ENCODE measurements at places on chromosomes 13 and 19. TPM values are rescaled to one million over a fixed set of nuclear protein-coding genes. Genes with fewer than 3 reads are reported as not detected.

DNA sequence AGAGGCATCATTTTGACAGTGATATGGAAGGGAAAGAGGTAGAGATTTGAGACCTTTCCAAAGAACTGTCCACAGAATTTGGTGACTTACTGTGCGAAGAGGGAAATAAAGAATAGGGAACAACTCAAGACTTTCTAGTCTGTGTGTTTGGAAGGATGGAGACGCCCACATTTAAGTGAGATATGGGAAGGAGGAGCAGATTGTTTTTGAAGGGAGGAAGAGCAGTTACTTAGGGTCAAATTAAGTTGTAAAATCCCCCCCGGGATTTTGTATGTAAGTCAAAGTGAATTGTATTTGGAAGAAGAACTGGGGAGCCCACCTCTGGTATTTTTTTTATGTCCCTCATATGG is 1.2 kb downstream of the USPL1 start:
- no peak for DNase-seq

GRCh38 chr13:22080832-22081231 is 410.0 kb downstream of the FGF9 start:
- DNase-seq, result no peak

- no peak for DNase-seq
These were observed 3.3 kb upstream of the PEX11G start for GRCh38 chr19:7492142-7492541.

GRCh38 chr13:66312312-66313087 is 917.6 kb downstream of the PCDH9 start:
- DNase-seq, result peak; percentile 63

GRCh38 chr13:43850873-43851272 is 28.7 kb downstream of the CCDC122 start:
- DNase-seq, result no peak

DNA sequence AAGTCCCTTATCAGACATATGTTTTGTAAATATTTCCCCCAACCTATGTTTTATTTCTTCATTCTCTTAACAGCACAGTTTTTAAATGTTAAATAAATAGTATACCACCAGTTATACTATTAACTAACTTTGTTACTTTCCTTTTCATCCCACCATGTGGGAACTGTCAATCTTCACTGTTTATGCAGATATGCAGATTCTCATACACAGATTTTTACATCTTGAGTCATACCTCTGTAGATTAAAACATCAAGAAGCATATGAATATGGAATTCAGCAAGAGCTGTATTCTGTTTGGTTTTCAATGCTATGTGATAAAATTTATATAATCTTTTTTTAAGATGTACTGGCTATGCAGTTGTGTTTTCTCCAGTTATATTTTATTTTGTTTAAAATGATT is 566.3 kb downstream of the LIG4 start:
- DNase-seq, result no peak

- DNase-seq, result peak; percentile 95
These were observed at the start of gene ZNF358 for GRCh38 chr19:7515645-7516151. ZNF358 (plus strand) TSS chr19:7516103; CDS start chr19:7519243, 3,140 bp downstream.

DNA sequence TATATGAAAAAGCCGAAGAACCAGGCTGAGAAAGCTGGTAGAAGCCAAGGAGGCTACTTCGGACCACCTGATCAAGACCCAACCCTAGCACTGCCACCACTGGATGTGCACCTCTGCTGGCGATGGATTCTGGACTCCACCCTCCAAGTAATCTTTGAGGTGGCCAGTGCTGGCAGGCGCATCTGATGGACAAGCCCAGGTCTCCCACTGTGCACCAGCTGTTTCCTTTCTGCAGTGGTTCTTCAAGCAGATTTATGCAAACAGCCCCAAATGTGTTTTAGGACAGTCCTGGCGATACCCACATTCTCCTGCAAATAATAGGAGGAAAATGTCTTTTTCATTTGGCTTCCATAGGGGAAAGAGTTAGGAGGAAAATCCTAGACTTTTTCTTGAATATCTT is 172.3 kb downstream of the SHISA2 start:
- no peak for DNase-seq

DNA sequence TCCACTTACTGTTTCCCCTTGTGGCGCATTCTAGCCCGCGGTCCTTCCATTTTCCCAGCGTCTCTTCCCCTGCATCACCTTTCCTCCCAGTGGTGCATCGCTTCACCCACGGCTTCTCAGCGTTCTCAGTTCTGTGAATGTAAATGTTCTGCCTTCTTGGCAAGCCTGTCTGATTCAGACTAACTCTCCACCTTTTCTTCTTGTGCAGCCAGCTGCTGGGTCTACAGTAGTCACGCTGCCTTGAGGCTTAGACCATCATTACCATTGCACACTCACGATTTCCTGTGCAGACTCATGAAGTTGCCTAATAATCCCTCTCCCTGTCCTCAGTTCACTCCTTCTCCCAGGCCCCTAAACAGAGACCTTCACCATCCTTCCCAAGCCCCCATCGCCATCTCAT is 75.0 kb downstream of the DHRS12 start:
- DNase-seq, result no peak

DNA sequence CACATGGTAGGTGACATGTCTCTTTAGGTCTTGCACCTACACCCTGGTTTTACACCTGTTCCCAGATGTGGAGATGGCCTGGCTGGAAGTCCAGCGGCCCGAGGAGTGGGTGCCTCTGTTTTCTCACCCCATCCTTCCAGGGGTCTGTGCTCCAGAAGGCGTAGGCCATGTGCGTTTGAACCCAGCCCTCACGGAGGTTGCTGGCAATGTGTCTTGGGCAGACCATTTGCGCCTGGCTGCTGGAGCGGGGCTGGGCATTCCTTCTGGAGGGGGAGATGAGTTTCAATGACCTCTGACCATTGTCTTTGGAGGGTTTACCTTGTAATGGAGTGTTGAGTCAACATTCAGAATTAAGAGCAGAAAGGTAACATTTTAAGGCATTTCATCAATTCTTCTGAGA is 54.8 kb upstream of the ZNF536 start:
- DNase-seq, result peak; percentile 33

Gene RNF225
- total RNA-seq, result not detected

Gene HSH2D
- total RNA-seq, result not detected

GRCh38 chr13:72403396-72404010 is 323.9 kb downstream of the MZT1 start:
- no peak for DNase-seq

- DNase-seq, result no peak
These were observed 713.0 kb upstream of the PCDH9 start for GRCh38 chr13:67943116-67943515.

Gene RPS28
- total RNA-seq, result 887 TPM

Gene ILF3
- total RNA-seq, result 150 TPM

- no peak for DNase-seq
These were observed 16.5 kb downstream of the SHANK1 start for GRCh38 chr19:50702871-50703829.

Data from right cardiac atrium (tissue), 5 donors.